CD8-positive, alpha-beta T cell (primary cell): ENCODE measurements at places on chromosomes 2 and 18. TPM values are rescaled to one million over a fixed set of nuclear protein-coding genes. Genes with fewer than 3 reads are reported as not detected.
A peak's percentile ranks its signal among the peaks of the same experiment; 100 is the strongest.

GRCh38 chr2:101986376-101986775 lies 5.4 kb upstream of the IL1R2 start:
- DNase-seq: no peak

- DNase-seq: no peak
Measured at GRCh38 chr18:74012954-74013630, 134.5 kb downstream of the FBXO15 start.

DNA sequence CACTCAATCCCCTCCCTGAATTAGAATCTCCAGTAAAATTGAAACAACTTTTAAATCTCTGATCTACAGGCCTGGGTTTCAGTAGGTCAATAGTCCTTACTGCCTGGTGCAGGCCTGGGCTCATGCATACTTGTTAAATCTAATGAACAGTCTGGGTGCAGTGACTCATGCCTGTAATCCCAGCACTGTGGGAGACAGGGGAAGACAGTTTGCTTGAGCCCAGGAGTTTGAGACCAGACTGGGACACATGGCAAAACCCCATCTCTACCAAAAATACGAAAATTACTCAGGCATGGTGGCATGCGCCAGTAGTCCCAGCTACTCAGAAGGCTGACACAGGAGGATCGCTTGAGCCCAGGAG lies 94.7 kb upstream of the SP3 start:
- DNase-seq: no peak

GRCh38 chr2:190468814-190469569 lies 60.8 kb downstream of the MFSD6 start:
- no peak for DNase-seq

GRCh38 chr2:129164220-129164949 lies 815.1 kb upstream of the RAB6C start:
- no peak for DNase-seq

DNA sequence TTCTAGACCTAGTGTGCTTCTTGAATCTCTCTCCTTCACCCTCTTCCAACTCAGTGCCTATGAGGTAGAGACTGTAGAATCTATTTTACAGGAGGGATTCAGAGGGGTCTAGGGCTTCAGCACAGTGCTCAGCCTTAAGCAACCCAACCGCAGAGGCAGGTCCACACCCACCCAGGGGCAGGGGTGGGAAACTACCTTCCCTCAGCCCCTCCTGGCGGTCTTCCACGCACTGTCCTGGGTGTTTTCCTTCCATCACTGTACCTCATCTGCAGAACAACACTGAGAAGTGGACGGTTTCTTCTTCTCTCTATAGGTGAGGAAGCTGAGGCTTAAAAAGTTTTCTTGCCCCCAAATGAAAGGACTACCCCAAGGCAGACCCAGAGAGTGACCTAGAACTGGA lies 222.3 kb downstream of the ALK start:
- no peak for DNase-seq

- DNase-seq: no peak
Measured at GRCh38 chr18:25332002-25332401, 20.0 kb downstream of the ZNF521 start.

DNA sequence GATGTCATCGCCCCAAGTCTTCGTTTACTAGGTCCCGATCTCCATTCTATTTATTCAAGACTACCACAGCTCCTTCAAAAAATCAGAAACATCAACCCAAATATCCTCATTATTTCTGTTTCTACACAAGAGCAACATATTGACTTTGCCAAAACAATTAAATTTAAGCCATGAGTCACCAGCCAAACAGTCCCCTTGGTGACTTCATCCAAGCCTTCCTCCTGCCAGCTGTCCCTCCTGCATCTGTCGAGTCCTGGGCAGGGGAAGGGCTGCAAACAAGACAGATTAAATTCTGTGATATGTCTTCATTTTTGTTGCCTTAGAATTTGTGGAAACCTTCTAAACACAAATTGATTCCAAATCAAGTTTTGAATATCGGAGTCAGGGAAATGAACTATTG lies 110.3 kb downstream of the SP3 start:
- no peak for DNase-seq

DNA sequence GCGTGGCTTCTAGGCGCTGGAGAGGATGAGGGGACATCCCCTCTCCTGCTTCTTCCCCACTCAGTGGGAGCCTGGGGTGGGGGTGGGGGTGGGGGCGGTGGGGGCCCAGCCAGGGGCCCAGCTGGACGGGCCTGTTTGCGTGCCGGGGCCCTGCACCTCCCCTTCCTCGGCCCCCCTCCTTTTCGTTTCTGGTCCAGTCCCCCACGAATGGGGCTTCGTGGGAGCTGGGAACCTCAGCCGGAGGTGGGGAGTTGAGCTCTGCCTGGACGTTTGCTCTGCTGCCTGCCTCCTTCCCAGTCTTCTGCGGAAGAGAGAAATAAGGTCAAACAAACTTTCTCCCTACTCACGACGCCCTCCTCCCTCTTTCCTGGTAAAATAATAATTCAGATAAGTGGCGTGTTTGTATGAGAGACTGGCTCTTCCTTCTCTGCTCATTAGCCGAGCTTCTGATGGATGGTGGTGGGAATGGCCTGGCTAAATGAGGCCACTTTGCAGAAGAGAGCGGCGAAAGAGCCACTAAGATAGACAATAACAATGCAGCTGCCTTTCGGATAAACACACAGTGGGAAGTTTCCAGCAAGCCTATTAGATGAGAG lies 782 bp downstream of the MTA3 start:
- peak; percentile 7 for DNase-seq

GRCh38 chr2:54975598-54976492 lies 74.4 kb downstream of the RTN4 start:
- DNase-seq: no peak

DNA sequence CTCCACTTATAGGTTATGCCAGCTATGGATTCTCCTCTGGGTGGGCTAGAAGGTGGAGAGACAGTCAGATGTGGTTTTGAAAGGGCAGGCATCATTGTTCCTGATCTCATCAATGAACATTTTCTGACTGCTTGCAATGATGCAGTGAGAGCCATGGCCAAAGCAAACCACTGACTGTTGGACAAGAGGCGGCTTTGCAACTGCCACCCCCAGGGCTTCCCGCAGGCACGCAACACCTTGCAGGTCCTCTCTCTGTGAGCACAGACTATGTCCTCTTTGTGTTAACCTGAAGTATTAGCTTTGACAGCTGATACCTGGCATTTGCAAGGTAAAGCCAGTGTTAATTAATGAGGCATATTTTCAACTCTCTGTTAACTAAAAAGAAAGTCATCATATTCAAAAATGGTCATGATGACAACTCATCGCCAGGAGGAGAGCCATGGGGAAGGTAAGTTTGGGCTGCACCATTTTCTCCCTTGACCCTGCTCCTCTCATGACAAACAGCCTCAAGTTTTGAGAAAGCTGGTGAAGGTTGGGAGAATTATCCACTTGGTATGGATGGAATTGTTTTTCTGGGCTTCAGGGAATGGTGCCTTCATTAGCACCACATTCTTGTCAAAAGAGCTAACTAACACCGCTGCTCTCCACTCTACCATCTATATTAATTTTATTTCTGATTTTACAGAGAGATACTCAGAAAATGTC lies 14.9 kb upstream of the FAM124B start:
- no peak for DNase-seq

GRCh38 chr2:109098921-109099273 lies 30.1 kb upstream of the SH3RF3 start:
- DNase-seq: no peak

DNA sequence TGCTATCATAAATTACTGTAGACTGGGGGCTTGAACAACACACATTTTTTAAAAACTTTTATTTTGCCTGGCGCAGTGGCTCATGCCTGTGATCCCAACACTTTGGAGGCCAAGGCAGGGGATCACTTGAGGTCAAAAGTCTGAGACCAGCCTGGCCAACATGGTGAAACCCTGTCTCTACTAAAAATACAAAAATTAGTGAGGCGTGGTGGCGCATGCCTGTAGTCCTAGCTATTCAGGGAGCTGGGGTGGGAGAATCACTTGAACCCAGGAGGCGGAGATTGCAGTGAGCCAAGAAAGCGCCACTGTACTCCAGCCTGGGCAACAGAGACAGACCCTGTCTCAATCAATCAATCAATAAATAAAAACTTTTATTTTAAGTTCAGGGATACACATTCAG lies 9.1 kb downstream of the KCNK3 start:
- no peak for DNase-seq

GRCh38 chr2:237472909-237473877 lies 13.9 kb upstream of the MLPH start:
- DNase-seq: no peak

- DNase-seq: no peak
Measured at GRCh38 chr2:126660971-126661370, 5.0 kb downstream of the GYPC start.

- DNase-seq: no peak
Measured at GRCh38 chr2:167992278-167992677, 255.1 kb downstream of the STK39 start.

DNA sequence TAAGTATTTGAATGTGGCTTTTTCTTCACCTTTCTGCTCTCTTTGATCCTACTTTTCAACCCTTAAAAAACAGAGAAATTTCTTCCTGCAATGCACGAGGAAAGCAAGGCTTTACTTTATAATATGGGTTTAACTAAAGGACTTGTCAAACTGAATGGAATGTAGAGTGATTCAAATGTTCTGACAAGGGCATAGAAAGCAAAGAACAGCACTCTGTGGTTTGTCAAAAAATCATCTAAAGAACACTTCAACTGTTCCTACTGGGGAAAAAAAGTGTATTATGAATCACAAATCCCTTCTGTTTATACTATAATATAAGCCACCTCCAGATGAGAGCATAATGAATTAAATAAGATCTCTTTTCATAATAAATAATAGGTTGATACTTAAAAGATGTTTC lies 45.0 kb upstream of the RIT2 start:
- no peak for DNase-seq

DNA sequence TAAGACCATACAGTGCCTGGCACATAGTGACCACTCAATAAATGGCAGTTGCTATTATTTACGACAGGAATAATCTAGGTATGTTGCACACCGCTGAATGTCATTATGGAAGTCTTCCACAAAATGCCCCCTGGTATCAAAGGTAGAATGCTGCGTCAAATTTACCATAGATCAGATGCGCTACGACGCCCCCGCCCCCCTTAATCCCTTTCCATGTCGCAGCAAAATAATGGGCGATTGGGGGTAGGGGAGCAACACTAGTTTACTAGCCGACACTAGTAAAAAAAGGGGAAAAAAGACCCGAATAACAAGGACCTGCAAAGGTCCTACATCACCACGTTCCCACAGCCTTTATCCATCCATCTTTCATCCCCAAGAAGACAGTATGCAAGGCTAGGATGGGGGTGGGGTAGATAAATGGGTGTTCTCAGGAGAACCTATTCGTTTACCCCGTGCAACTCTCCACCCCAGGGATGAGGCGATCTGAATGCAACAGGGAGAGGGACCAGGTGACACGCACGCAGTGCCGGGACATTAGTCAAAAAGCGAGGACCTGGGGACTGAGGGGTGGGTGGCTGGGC lies 455 bp downstream of the PREPL start:
- no peak for DNase-seq

DNA sequence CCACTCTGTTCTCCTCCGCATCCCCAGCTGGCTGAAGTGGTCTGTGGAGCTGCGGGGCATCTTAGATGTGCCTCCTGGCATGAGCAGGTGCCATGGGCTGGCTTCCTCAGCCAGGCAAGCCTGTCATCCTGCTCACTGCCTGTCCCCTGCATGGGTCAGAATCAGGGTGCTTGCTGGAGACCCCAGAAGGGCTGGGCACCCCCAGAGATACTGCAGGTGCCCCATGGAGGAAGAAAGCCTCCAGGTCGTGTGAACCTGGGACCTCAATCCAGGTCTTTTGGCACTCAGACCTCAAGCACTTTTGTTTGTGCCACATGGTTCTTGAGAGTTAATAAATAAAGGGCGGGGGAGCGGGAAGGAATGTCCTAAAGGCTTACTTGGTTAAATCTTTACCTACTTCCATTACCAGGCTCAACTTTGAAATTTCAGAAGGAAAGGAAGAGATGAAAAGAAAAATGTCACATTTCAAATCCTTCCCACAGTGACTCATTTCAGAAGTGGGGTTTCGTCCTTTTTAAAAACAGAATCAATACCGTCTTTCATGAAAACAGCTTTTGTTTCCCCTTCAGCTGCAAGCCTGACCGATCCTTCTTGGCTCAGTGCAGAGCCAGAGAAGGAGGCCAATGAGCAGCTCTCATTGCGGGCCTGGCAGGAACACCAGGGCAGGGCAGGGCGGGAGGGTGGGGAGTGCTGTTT lies 69.9 kb downstream of the RHOB start:
- no peak for DNase-seq

DNA sequence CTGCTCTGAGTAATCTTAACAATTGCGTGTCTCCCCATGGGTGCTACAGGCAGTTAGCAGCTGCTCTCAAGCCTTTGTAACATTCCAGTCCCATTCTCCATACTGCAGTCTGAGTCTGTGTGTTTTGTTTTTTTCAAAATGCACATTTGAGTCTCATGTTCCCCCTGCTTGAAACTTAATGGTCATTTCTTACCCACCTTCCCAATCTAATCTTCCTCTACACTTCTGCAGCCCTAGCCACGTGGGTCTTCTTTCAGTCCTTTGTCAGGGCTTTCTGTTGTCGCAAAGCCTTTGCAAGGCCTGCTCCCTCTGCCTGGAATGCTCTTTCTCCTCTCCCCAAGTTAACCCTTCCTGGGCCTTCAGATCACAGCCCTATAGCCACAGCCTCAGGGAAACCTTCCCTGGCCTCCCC lies 24.5 kb downstream of the ELAC1 start:
- no peak for DNase-seq

DNA sequence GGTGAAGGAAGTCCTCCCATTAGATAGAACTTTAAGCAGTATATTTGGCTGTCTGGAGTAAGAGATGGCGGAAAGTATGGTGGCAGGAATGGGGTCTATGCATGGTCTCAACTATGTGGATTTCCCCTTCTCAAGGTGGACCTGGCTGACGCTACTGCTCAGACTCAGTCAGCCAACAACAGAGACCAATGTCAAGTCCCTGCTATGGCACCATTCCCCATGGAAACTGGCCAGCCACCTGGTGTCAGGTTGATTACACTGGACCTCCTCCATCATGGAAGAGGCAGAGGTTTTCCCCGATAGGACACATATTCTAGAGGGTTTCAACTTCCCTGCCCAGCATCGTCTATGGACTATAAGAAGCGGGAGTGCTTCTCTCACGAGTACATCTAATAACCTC lies 8.6 kb upstream of the FAHD2A start:
- no peak for DNase-seq

- DNase-seq: no peak
Measured at GRCh38 chr2:14134771-14135170, 497.7 kb upstream of the LRATD1 start.

Gene ACSL3
- 89.5 TPM for total RNA-seq

Gene MAP2
- total RNA-seq: not detected

Gene IL1B
- not detected for total RNA-seq

Gene RAPGEF4
- 1.1 TPM for total RNA-seq

Gene ZCCHC2
- 88.7 TPM for total RNA-seq

Gene ACMSD
- total RNA-seq: not detected

Gene IL36A
- 0.53 TPM for total RNA-seq

Gene RTN4
- 79.7 TPM for total RNA-seq

Gene PXDN
- total RNA-seq: 0.76 TPM

Gene RBM45
- total RNA-seq: 6.8 TPM

Gene ZNF142
- total RNA-seq: 41.6 TPM

Gene PDE11A
- not detected for total RNA-seq

Gene TRPM8
- not detected for total RNA-seq
